ENCODE measurements at places on chromosomes 7 and 10.

GRCh38 chr10:43852149-43852548 is 203.5 kb upstream of the ZNF32 start:
- DNase-seq: no peak

DNA sequence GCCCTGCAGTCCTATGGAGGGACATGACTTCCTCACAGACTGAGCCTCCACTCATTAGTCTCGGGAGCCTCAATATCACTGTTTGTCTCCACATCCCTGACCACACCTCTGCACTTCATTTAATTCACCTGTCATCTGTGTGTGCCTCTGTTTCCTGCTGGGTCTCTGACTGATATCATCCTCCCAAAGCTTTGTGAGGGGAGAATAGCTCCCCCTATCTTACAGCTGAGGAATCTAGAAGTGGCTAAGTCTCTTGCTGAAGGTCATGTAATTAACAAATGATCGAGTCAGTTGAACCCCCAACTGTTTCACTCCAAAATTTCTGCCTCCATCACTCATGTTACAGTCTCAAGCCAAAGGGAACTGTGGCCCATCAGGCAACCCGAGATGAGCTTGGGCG is 5.5 kb upstream of the CPXM2 start:
- no peak for DNase-seq

GRCh38 chr7:100022621-100023020 is 7.2 kb downstream of the ZKSCAN1 start:
- no peak for DNase-seq

GRCh38 chr7:159011722-159012022 is 133.0 kb downstream of the VIPR2 start:
- no peak for DNase-seq

DNA sequence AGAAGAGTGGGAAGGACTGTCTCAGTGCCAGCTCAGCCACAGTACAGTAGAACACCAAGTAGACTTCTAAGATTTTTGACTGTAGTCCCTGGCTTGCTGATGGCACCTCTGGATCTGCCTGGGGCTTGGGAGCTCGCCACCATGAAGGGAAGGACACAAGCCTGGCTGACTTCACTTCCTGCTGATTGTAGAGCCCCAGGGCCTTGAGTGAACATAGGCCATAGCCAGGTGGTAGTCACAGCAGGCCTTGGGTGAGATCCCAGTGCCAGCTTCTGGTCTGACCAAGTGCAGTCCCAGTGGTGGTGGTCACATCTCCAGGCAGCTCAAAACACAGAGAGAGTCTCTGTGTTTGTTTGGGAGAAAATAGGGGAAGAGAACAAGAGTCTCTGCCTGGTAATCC is 57.6 kb upstream of the HBP1 start:
- DNase-seq: no peak

GRCh38 chr7:81198766-81199165 is 279.9 kb upstream of the SEMA3C start:
- DNase-seq: no peak

DNA sequence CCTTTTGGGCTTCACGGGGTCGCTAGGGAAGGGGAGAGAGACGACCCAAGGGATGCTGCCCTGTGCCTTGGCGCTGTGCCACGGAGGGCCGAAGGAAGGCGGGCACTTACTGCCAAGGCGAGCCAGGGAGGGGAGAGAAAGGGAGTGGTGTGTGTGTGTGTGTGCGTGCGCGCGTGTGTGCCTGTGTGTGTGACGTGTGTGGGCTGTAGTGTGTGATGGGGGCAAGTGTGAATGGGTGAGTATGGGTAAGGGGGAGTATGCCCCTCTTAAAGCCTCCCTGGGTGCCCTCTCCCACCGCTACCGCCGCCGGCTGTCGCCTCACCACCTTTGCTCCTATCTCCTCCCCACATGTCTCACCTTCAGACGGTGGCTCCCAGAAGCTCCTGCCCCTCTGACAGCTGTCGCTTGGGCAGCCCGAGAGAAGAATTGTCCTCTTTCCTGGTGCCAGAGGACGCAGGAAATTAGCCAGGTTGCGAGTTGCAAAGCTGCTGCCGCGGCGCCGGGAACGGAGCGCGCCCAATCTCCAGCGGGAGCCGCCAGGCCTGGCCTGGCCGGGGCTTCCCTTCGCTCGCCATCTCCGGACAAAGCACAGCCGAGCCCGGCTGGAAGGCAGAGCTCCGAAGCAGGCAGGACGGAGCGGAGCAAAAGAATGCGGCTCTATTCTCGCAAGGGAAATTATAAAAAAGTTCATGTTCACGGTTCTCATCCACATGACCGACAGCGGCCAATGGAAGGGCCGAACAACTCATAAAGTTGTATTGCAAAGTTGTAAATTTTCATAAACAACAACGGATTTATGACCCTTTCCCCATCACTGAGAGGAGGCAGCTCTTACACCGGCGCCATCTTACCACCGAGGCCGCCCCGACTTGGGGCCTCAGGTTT is at the start of gene HOXA3:
TSS of gene HOXA3 (minus strand) at position 653 of the 885 bp plus-strand sequence. CDS start 41,943 bp downstream, outside the sequence.
- DNase-seq: no peak

- DNase-seq: no peak
Observed at GRCh38 chr10:23063973-23064812, 31.2 kb upstream of the MSRB2 start.

DNA sequence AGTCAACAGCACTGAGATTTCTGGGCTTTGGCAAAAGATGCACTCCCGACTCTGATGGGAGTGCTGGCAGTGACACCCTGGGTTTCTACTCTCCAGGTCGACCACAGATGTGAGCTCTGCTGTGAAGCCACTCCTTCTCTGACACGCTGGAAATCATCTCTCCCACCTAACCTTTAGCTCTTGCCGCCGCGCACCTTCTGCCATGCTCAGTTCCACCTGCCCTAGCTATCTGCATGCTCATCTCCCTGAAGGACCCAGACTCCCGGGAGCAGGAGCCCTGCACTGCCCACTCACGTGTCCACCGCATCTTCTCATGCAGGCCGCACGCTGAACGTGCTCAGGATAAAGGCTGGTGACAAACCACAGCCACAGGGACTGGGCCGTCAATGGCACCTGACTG is 174.8 kb downstream of the TNS3 start:
- no peak for DNase-seq

GRCh38 chr7:35717013-35717412 is 22.1 kb upstream of the HERPUD2 start:
- DNase-seq: no peak

DNA sequence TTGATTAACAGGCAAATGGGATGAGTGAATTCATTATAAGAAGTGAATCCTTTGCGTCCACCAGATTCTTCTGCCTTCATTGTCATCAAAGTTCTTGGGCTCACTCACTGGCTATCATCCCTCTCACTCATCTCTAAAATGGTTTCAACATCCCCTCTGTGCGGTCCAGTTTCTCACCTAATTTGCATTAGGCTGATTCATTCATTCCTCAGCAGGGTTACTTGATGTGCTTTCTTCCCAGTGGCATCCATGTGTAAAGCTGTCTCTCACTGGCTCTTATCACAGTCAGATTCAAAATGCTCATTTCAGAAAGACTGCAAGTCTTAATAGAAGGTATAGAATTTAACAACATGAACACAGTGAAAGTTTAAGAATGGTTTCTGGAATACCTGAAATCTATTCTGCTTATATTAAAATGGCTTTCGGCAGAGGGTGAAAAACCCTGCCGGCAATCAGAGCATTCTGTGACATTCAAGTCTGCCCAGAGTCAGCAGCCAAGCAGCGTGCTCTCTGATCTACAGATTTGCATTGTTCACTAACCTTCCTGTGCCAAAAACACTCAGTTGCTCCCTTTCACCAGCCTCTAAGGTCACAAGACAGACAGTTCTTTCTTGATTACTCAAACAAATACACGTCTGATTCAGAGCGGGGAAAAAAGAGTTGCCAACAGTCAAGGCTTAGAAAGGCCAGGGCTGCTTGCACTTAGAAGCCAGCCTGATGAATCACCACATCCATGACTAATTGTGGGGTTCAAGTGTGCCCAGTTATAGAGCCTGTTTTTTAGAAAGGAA is 106.7 kb downstream of the TES start:
- DNase-seq: peak; percentile 44

- DNase-seq: no peak
Observed at GRCh38 chr7:106957766-106958165, 86.7 kb upstream of the PRKAR2B start.

GRCh38 chr10:92727550-92727949 is 37.8 kb downstream of the HHEX start:
- DNase-seq: no peak

DNA sequence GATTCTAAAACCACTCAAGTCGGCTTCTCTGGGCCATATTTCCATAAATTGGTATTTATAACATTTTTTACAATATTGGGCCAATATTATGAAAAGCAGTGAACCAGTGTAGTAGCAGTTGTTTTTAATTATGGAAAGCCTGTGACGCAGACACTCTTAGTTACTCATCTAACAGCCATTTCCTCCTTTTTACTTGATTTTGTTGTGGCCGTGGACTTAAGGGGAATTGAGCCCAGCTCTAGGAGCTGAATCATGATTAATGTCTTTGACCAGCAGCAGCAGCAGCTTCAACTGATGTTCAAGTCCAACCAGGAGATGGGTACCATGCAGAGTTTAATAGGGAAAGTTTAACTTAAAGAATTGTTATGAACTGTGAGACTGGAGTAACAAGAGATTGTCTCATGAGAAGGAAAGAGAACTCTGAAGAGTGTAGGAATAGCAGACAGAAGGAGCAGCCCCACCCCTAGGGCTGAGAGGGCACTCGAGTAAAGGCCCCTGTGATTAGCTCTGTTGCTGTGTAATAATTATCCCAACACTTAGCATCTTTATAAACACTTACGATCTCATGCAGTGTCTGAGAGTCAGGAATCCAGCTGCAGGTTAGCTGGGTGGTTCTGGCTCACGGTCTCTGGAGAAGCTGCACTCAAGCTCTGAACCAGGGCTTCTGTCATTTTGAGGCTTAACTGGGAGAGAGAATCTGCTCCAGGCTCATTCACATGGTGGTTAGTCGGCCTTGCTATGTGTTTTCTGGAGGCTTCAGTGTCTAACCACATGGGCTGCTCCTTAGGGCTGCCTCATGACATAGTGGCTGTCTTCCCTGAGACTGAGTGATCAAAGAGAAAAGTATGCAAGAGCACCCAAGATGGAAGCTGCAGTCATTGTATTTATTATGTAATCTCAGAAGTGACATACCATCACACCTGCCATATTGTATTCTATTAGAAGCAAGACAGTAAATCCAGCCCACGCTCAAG is 4.6 kb downstream of the LANCL2 start:
- DNase-seq: no peak

DNA sequence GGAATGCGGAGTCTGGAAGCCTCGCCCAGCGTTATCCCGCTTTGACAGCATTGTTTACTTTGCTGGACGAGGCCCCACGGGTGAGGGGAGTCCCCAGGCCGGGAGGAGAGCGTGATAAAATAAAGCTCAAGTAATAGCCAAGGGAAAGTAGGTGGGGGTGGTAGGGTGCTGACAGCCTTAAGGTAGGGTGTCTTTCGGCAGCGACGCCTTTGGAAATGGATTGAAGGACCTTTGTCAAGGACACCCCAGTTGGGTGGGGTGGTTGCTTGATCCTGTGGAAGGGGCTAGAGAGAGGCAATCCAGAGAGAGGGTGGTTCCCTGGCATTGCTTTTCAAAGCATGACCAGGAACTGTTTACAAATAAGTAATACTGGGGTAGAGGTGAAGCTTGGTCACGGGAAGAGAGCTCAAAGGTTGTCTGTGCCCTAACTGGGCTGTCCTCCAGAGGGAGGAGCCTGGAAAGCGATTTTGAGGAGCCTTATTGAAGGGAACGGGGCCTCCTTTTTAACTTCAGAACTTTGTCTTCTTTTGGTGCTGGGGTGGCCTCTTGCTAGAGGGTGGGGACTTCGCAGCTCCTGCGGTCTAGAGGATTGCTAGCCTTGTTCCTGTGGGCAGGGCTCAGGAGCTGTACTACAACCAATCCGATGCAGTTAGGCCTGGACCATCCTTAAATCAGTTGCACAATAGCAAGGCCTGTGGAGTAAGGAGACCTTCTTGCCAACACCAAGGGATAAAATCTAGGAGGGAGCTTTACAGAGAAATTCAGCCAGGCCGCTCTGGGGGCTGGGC is 1.3 kb downstream of the EIF4EBP2 start:
- peak; percentile 80 for DNase-seq

GRCh38 chr7:24894429-24895221 is 85.4 kb downstream of the OSBPL3 start:
- DNase-seq: no peak

DNA sequence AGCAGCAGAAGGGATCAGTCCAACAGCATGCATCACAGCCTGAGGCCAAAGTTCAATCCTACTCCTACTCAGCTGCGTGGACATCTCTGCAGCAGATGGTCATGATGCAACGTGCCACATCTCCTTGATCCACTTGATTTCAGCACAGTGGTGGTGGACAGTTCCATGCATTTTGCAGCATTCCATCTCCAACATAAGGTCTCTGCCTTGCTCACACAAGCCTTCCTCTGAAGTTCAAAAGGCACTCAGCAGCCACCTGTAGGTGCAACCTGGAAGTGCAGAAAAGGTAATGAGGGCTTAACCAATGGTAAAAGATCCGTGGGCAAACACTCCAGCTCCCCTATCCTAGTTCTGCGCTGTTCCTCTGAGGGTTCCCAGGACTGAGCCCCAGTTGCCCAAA is 57.5 kb upstream of the CHCHD3 start:
- no peak for DNase-seq

DNA sequence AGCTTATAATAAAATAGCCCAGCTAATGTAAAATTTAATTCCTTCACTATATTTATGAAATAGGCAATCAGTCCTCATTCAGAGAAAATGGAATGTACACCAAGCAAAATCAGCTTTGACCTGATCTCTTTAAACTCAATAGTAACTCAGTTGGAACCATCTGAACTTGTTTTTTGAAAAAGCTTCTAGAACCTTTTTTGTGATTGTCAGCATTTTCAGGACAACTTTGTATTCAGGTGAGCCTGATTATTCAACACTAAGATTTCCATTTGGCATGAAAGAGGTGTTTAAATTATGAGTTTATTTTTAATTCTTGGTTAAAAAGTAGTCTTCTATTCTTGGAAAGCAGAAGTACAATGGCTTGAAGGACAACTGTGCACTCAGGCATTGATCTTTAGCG is 89.5 kb downstream of the FRMD4A start:
- no peak for DNase-seq

DNA sequence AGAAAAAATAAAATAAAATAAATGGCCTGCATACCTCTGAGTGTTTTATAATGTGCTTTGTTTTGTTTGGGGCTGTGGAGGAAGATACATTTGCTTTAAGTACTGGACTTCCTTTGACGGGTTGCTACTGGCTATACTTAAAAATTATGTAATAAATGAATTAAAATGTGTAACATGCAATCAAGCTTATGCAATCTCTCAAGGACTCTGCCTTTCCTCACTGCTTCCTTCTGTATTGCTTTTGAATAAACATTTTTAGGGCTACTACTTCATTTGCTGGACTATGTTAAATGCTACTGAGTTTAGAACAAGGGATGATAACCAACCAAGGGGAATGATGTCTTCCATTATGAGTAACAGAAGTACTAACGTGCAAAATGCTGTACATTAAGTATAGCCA is 91.6 kb downstream of the ETV1 start:
- DNase-seq: no peak

GRCh38 chr7:17937506-17938120 is 2.7 kb downstream of the SNX13 start:
- no peak for DNase-seq
